ENCODE measurements at places on chromosomes 12 and 14. TPM values are rescaled to one million over a fixed set of nuclear protein-coding genes. Genes with fewer than 3 reads are reported as not detected.

DNA sequence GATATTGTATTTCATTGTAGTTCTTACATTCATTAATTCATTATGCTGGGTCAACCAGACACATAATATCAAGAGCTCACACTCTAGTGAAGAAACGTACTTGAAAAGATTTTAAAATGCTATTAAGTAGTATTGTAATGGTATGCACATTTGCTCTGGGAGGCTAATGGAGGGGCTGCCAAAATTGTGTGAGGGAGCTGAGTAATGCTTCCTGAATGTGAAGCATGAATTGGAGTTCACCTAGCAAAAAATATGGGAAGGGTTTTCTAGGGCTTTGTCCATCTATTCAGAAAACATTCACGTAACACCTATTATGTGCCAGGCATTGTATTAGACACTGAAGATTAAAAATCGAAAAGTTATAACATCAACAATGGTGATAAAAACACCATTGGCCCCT is 403.8 kb upstream of the PDE3A start:
- DNase-seq, result no peak

DNA sequence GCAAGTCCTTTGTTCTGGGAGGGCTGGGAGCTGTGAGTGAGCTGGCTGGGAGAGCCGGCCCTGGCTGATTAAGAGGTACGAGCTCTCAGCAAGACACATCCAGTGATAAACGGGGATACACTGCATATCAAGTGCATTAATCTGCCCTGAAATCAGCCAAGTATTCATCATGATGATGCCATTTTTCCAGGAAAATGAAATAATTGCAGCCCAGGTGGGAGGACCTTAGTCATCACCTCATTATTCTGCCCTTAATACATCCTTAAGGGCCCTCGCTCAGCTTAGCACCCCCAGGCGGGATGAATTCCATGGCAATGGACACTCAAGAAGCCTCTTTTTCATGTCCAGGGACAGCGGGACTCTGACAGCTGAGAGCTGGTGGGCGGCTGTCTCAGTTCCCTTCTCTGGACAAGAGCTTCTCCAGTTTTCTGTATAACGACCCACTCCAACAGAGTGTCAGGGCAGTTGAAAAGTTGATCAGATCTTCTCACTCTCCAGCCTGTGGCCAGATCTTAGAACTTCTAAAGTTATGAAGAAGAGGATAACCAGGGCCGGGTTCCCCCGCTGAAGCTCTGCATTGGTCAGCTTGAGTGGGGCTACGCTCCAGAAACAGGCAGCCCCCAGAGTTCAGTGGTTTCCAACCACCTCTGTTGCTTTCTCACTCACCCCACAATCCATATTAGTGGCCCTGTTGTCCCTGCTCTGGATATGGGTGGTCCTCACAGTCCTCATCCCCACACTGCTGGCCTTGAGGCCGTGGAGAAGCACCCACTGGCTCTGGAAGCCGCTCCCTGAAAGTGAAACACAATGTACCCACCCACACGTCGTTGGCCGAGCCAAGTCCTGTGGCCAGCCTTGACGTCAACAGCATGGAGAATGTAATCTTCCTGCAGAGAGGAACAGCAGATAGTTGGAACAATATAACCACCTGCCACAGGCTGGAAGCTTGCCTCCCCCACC is 306.2 kb upstream of the DIO3 start:
- DNase-seq, result no peak

GRCh38 chr12:117521867-117522266 is 160.4 kb upstream of the NOS1 start:
- no peak for DNase-seq

- no peak for DNase-seq
Measured at GRCh38 chr12:67498991-67499390, 149.6 kb upstream of the DYRK2 start.

DNA sequence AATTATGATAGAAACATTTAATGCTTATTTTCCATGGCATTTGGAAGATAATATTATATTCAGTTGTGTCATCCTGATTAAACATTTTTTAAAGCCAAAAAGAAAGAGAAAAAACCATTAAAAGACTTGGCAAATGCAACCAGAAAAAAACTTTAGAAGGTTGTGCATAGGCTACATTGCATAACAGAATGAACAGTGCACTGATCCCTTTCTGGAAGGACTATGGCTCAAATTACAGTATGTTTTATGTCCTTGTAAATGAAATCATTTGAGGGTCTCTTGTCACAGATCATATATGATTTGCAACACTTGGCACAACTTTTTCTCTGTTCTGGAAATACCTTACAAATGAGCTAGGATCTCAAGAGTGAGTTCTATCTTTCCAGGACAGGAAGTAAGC is 275.2 kb upstream of the FLRT2 start:
- DNase-seq, result no peak

DNA sequence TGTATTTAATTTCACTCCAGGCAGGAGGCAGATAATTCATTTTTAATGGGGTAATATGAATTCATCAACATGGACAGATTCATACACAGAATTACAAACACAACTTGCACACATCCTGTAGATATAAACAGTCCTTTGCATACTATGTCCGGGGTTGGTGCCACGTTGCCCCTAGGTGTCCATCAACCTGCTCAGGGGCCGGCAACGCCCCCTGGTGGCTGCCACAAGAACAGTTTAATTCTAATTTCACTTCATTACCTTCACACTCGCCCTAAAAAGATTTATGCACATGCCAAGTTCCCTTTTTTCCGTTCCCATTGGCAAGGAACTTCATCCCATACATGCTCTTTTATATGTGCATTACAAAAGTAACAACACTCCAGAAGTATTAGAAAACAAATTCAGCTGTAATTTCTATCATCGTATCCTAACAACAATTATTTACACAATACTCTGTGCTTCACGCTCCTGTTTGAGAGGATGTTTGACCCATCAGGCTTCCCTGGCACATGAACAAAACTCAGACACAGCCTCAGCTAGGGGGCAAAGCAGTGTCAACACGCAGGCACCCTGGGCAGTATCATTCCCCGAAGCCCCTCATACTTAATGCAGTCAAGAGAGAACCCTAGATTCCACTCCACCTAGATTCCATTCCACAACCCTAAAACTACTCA is 15.5 kb downstream of the MANSC1 start:
- DNase-seq, result peak; percentile 52

GRCh38 chr12:105939181-105939721 is 199.5 kb downstream of the NUAK1 start:
- no peak for DNase-seq

DNA sequence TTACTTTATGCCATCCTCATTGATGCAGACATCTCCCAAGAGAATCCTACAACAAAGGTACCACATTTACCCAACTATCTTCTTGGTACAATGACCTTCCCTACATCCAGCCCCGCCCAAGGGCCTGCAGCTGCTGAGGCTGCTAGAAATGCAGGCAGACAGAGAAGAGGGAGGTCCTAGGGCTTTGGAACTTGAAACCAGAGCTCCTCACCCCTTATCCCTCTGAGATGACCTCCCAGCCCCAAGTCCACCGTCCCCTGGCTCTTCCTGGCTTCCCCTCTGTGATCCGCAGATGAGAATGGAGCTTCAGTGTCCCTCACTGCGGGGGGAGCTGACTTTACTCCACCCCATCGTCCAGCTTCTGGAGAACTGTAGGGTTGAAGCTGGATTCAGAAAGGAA is 1.6 kb upstream of the TNFRSF1A start:
- DNase-seq, result no peak

DNA sequence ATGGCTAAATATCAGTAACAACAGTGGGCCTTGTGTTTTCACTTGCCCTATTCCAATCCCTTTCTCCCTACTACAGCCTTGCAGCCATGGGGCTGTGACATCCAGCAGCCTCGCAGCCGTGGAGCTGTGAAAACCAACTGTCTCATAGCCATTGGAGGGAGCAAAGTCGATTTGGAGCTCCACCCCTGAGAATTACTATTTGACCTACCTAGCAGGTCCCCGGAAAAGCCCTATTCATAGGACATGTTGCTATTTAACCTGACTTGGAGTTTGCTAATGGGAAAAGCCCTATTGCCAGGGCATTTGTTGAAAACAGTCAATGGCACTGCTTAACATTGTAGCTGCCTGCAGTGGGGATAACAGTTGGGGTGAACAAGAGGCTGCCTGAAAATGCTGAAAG is 33.3 kb downstream of the ERG28 start:
- no peak for DNase-seq

DNA sequence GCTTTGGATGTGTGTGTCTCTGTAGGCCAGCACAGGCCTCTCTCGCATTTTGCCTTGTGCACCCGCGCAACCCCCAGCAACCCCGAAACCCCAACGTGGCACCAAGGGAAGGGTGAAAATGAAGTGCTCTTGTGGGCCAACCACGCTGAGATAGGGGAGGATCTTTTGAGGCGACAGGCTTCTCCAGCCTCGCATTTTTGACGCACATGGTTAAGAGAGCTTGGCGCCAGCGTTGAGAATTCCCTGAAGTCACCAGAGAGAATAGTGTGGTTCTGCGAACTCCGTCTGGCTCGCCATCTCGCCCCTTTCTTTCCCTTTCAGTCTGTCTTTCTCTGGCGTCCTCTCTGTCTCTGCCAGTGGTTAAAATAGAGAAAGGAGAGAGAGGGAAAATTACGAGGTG is 1.9 kb upstream of the TBX3 start:
- no peak for DNase-seq

- DNase-seq, result no peak
Measured at GRCh38 chr12:104888481-104888880, 69.6 kb downstream of the SLC41A2 start.

DNA sequence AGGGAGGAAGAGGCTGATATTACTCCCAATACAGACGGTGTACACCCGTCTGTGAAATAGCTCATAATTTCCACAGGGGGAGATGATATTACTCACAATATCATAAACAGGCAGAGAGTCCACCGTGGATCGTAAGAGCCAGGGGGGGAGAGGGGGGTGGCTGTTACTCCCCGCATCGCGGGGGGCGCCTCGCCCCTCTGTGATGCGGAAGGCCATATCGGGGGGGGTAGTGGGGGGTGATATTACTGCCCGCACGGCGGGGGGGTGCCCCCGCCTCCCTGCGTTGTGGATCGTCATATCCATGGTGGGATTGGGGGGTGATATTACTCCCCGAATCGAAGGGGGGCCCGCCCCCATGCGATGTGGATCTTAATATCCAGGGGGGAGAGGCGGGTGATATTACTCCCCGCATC is 91.9 kb downstream of the FRMD6 start:
- no peak for DNase-seq

GRCh38 chr14:86780876-86781510 is 1212.0 kb downstream of the GALC start:
- no peak for DNase-seq

DNA sequence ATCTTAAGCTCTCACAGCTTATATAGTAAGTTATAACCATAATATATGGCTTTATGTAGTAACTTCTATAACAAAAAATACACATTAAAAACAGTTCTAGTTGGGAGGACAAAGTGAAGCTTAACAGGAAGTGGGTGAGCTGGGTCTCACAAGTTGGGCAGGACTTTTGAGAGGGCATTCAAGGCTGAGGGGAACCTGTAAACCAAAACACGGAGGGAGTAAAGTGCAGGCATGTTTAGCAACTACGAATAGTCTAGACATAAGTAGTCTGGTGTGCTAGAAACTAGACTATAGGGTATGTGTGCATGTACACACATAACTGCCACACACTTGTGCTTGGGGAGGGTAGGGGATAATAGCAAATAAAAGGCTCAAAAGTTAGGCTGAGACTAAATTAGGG is 14.2 kb upstream of the NEK9 start:
- DNase-seq, result no peak

DNA sequence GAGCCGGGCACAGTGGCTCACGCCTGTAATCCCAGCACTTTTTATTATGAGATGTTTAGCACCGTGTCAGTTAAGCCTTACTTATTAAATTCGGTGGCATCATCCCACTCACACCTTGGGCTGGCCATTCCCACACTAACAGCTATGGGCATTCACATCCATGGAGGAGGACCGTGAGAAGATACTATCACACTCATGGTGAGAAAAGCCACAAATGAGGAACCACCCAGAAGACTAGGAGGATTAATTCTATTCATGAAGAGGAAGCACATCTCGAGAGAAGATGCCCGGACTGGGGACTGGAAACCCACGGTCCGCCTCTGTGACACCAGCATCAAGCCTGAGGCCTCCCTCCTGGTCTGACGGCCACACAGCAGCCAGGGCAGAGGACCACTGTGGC is 4.9 kb downstream of the CDC42BPB start:
- no peak for DNase-seq

- peak; percentile 10 for DNase-seq
Measured at GRCh38 chr12:43937947-43938346, 102.1 kb downstream of the TMEM117 start.

DNA sequence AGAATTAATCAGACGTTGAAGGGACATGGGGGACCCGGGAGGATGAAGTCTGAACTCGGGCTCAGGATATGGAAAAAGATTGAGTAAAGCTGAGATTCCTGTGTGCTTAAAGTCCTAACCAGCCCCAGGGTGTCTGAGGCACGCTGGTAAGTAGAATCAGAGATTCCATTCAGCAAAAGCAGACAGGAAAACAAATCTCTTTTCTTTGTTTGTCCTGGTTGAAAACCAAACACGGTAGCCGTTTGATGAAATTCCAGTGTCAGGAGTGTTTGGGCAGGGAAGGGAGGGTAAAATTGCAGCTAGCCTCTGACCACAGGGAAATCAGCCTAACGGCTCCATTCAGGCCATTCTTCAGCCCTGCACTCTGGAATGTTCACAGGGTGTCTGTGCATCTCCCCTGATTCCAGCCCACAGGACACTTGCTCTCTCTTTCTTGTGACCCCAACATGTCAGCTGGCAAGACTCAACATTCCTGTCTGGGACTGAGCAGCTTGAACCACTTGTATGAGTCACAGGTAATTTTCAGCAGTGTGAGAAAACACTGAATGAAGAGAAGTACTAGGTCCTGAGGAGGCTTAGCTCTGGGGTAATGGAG is 31.0 kb downstream of the NINJ2 start:
- DNase-seq, result peak; percentile 86

DNA sequence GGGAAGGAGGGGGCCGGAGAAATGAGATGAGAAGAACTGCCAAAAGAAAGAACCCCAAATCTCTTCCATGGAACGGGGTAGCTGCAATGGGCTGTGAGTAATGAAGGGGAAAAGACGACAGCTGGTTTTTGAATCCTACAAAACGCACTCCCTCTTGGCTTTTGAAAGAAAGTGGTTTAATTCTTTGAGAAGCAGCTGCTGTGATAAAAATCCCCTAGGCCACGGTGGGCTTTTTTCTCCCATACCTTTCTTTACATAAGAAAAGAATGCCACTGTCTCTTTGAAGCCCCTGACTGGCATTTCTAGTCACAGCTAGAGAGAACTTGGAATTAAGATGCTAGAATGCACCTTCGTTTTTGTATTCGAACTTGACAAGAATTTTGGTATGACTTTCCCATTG is 486.1 kb downstream of the GLT1D1 start:
- DNase-seq, result no peak

- DNase-seq, result no peak
Measured at GRCh38 chr12:65411171-65411570, 132.7 kb downstream of the MSRB3 start.

AQP6 gene
- not detected for total RNA-seq

KRT80 gene
- total RNA-seq, result 2.1 TPM

TCL1A gene
- total RNA-seq, result not detected

ZDHHC17 gene
- total RNA-seq, result 25.0 TPM

IL31 gene
- not detected for total RNA-seq

AGAP2 gene
- 0.72 TPM for total RNA-seq

SLC5A8 gene
- total RNA-seq, result not detected

SLCO1A2 gene
- not detected for total RNA-seq

CCDC175 gene
- total RNA-seq, result not detected
